Activated naive CD8-positive, alpha-beta T cell treated with anti-CD3 and anti-CD28 coated beads, Interleukin-2, amount 10 ng/mL, durations not matched to agents 7 days and 5 days (primary cell): ENCODE measurements at places on chromosomes 5 and 9.

GRCh38 chr9:132459661-132460060, 49.6 kb downstream of the CFAP77 start:
- no peak for DNase-seq

DNA sequence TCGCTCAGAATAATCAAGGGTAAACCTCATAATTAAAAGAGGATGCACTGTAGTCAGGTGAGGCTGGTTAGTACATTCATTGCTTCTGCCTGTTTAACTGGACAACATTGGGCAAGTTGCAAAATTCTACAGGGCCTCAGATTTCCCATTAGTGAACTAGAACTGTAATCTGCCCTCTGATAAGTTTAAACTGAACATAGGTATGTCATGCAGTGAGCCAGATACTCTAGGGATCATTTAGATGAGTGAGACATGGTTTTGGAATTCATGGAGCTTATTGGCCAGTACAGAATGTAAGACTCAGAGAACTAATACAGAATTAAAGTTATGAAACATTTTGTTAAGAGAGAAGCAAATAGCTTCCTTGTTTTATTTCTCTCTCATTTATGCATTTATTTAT, 35.9 kb downstream of the RNF44 start:
- no peak for DNase-seq

DNA sequence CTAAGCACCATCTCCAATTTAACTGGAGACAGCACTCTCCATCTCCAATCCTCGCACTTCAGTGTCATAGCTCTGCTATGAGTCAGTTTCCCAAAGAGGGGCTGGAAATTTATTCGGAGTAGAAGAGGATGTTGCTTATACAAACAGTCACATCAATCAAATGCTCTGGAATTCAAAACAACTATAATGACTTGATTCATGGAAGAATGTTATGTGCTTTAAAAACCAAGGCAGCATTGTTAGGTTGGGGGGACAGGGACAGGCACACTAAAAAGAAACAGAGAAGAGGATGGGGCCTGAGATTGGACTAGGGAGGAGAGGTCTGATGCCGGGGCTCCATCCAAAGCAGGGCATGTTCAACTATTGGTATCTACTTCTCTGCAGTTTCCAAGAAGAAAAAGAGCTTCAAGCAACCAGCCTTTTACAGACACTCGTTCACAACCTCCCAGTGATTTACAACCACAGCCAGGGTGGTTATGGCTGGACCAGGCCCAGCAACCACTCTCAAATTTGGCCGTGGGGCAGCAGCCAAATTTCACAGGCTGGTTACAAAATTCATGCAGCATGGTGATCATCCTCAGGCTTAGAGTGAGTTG, 117.5 kb upstream of the ZNF366 start:
- no peak for DNase-seq

GRCh38 chr9:70868041-70868440, 253.4 kb downstream of the TRPM3 start:
- no peak for DNase-seq

GRCh38 chr5:96172436-96172835, 210.8 kb upstream of the ELL2 start:
- no peak for DNase-seq

DNA sequence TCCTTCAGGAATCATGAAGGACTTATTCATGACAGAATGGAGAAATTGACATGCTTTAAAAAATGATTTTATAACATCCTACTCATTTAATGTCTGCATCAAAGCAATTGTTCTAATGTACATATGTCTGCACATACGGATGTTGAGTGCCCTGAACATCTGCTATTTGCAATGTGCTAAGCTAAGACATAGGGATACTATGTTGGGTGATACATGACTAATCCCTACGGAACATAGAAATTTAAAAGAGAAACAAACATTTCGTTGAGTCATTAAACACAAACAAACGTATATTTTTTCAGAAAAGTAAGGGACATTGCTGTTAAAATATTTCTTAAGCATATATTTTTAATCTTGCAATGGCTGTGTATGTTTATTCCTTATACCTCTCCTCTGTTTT, 686.5 kb upstream of the ADAMTS16 start:
- no peak for DNase-seq

GRCh38 chr9:8579661-8580060, 780.1 kb upstream of the DMAC1 start:
- DNase-seq, result no peak

DNA sequence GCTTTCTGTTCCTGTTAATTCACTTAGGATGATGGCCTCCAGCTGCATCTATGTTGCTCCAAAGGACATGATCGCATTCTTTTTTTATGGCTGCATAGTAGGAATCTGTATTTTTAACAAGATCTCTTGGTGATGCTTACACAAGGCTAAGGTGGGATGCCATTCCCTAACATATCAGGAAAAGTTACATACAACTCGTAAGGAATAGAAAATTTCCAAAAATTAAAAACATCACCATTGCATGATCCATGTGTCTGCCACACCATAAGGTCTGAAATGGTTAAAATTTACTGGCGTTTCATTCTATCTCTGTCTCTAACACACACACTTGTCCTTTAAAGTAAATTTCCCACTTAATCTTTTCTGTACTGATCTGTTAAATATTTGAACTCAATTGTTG, 608.4 kb downstream of the PRELID2 start:
- no peak for DNase-seq

- DNase-seq, result no peak
These were observed 178.0 kb downstream of the FSTL4 start for GRCh38 chr5:133434336-133434735.

DNA sequence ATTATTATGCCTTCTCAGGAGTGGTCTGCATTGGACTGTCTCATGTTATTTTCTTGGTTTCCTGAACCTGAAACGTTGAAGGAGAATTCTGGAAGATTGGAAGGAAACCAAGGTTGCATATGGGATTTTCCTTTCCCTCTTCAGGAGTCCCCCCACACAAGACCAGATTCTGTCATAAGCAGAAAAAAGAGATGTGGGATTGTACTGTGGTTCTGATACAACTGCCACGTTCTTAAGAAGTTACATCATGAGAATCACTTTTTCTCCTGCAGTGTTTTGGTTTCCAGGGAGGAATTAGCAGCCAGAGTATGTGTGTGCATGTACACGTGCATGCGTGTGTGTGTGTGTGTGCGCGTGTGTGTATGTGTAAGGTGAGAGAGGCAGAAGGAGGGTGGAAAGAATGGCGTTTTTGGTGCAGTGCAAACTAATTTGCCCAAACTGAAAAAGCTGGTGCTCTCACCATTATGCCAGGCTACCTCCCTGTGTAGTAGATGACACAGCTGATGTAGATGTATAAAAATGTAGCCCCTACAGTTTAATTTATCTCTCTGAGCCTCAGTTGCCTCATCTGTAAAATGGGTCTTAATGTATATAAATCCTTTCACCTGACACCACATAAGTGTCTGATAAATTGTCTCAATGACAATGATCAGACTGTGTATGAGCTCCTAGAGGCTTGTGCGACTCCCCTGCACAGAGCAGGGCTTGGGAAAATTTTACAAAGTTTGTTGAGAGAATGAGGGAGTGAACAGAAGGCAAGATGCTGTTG, 38.6 kb downstream of the RALGPS1 start:
- no peak for DNase-seq

GRCh38 chr9:93826209-93826608, 128.9 kb downstream of the BARX1 start:
- DNase-seq, result peak; percentile 72

- no peak for DNase-seq
These were observed 53.3 kb downstream of the MEGF10 start for GRCh38 chr5:127343866-127344265.

DNA sequence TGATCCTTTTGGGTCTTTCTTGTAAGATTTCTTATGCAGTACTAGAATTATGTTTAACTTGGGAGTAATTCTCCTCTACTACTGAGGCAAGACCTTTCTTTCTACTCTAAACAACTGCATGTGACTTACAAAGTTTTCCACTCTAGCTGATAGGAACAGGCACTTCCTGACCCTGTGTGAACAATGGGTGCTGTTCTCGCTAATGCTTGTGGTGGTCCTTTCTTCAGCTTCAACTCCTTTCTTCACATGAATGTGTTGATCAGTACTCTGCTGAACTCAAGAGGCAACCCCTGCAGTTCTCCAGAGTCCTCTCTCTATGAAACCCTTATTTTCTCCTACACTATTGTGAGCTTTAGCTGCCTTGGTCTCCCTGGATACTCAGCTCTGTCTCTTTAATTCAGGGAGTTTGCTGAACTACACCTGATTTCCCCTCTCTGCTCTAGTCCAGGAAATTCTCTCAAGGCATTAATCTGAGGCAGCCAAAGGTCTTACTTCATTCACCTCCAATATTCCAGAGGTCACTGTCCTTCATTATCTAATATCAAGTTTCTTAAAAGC, 484.6 kb upstream of the PIK3R1 start:
- no peak for DNase-seq

- DNase-seq, result no peak
These were observed 738.6 kb upstream of the ZNF608 start for GRCh38 chr5:125484742-125485641.

- DNase-seq, result no peak
These were observed 290.1 kb upstream of the WWC1 start for GRCh38 chr5:168001318-168001717.

DNA sequence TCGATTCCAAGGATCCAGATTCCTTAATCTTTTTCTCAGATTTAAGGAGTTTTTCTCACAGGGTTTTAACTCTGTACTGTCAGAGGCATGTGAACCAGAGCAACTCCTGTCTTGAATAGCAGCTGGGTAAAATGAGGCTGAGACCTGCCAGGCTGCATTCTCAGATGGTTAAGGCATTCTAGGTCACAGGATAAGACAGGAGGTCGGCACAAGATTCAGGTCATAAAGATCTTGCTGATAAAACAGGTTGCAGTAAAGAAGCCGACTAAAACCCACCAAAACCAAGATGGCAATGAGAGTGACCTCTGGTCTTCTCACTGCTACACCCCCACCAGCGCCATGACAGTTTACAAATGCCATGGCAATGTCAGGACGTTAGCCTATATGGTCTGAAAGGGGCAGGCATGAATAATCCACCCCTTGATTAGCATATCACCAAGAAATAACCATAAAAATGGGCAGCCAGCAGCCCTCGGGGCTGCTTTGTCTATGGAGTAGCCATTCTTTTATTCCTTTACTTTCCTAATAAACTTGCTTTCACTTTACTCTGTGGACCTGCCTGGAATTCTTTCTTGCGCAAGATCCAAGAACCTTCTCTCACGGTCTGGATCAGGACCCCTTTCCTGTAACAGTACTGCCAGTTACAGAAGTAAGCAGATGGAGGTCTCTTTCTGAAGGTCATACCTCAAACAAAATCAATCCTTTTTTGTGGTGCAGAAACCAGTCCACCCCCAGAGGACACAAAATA, 87.1 kb downstream of the SLC38A9 start:
- no peak for DNase-seq

- DNase-seq, result no peak
These were observed 119.4 kb upstream of the IQGAP2 start for GRCh38 chr5:76283670-76284069.

DNA sequence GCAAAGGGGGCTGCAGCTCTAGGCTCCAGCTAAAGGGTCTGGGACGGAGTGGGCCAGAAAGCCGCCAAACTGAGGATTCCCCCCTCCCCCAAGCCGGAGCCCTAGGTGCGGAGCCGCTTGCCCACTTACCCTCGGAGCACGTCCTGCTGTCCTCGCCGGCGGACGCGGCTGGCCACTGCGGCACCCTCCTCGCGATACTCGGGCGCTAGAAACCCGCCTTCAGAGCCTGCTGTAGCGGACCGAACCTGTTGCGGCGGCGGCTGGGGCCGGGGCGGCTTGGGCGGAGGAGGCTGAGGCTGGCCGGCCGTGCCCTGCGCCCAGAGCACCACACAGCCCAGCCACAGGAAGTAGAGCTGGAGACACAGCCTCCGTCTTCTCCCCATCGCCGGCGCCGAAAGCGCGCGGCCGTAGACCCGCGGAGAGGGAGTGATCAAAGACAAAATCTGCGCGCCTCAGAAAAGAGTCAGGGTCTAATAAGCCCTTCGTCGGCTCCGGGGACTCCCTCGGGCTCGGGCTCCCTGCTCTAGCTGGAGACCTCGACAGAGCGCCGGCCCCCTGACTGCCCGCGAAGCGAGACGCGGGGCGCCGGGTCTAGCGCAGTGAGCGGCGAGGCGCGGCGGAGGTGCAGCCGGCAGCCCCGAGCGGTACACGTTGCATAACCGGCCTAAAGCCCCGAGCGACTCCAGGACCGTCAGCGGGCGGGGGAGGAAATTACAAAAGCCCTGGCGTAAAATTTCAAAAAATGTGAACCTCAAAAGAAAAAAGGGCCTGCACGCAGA, 635 bp downstream of the FBN2 start:
- DNase-seq, result peak; percentile 34

GRCh38 chr5:112346411-112347044, 72.5 kb downstream of the EPB41L4A start:
- no peak for DNase-seq

DNA sequence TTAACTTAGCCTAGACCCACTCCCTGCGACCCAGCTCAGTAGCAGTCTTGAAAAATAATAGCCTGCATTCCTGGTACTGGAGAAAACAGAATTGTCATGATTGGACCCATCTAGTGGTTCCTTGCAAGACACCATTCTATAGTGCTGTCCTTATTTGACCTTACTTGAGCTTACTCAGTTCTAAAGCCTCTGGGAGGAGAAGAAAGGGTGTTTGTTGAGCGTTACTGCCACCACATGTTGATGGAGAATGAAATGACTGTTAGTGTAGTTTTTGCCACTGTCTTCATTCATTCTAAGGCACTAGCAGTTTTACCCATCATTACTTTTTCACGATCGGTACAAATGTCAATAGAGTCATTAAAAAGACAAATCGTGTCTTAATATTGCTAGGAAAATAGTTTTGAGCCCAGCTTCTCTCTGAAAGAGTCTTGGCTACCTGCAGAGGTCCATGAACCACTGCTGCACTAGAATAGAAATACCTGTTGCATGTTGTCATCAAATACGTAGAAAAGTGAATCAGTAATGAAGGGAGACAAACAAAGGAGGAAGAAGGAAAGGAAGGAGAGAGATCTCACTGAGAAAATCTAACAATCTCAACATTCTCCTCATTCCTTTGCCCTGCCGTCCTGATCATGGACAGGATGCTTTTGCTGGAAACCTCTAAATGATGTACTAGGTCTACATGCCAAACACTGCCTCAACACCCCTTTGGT, 96.0 kb downstream of the LIX1 start:
- no peak for DNase-seq

GRCh38 chr9:22028394-22028793, 19.3 kb upstream of the CDKN2B start:
- DNase-seq, result no peak

GRCh38 chr5:156835905-156836304, 14.2 kb upstream of the PPP1R2B start:
- no peak for DNase-seq

DNA sequence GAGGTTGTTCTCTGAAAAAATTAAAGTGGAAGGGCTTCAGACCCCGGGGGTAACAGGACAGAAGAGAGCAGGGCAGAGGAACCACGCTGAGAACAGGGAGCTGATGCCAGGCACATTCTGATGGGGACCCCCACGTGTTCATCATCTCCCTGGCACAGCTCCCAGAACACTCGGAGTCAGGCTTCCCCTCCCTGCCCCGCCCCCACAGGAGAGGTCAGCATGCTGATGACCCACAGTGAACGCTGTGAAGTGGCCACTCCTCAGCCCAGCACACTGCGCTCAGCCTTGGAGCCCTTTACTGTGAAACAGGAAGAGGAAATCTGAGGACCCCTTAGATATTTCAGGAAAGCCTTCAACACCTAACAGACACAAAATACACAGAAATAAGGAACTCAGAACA, 16.4 kb downstream of the RETREG1 start:
- no peak for DNase-seq
